ENCODE measurements at places on chromosomes 1 and 21.

GRCh38 chr21:40445349-40445921 is 401.5 kb downstream of the DSCAM start:
- DNase-seq = no peak

DNA sequence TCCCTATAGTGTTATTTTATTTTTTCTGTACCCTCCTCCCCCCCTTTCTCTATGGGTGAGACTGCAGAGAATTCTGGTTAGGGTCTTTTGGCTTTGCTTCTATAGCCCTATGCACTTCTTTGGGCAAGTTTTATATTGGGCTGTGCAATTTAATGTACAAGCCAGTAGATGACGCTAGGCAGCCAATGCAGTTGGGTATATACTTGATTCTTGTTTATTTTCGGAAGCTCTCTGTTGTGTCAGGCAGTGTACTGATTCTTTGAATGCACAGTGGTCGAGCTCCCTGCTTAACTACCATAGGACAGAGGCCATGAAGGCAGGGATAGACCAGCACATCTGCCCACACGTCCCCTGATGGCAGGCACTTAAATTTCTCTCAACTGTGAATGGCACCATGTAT is 34.1 kb upstream of the GPR52 start:
- DNase-seq = no peak

GRCh38 chr1:240652549-240652948 is 40.6 kb upstream of the GREM2 start:
- peak; percentile 8 for DNase-seq

- DNase-seq = no peak
Observed at GRCh38 chr1:184143449-184143848, 91.9 kb downstream of the TSEN15 start.

- no peak for DNase-seq
Observed at GRCh38 chr1:171127099-171127498, 36.4 kb downstream of the FMO3 start.

- no peak for DNase-seq
Observed at GRCh38 chr1:51314974-51315373, 15.4 kb downstream of the TTC39A start.

DNA sequence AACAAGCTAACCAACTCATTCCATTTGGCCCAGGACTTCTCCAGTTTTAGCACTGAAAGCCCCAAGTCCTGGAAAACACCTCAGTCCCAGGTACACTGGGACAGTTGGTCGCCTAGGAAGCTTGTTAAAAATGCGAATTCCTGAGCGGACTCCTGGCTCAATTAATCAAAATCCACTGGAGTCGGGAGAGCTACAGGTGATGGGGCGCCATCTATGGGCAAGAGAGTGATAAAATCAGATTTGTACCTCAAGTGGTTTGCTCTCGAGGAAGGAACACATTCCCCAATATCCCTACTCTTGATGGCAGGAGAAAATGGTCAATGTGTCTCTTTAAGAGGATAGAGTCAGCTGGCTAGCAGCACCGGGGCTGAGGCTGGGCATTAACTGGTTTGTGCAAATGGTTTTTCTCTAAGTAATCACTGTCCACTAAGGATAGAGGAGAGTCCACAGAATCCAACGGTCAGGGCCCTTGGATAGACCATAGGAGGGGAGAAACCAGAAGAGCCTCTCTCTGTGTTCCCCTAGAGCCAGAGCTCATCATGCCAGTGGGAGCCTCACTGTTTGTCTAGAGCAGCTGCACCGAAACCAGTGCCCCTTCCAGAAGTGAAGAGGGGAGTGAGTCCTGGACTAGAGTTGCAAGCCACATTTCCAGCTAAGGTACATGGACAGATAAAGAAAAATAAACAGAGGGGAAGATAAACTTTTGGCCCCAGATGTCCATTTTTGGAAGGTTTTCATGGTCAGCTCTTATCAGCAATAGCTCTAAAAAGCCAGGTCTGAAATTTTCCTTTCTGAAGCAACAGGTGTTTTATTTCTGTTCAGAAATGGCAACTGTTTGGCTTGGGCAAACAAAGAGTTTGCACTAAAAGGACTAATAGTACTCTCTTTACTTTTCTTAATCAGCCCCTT is 148.5 kb downstream of the TENT5C start:
- DNase-seq = peak; percentile 67

GRCh38 chr1:247400685-247401084 is 15.3 kb upstream of the NLRP3 start:
- no peak for DNase-seq

DNA sequence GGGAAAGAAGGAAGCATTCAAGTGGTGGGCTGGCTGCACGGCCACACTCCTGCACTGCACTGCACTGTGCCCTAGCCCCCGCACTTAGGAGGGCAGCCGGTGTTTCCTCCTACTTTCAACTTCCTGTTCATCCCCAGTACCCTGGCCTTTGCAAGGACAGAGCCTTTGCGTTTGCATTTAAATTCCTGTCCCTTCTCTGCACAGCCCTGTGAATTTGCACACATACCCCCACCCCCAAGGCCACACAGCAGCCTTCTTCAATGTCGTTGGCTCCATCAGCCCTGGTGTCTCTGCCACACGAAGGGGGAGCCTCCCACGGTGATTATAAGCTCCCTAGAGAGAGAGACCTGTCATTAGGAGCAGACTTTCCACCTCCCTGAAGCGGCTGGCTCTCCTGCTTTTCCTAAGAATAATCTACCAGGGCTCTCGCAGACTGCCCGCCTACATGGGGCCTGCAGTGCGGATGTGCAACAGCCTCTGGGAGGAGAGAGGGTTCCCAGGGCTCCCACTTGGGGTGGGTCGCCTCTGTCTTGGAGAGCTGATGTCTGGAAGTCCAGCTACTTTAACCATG is 13.2 kb upstream of the SLC45A3 start:
- no peak for DNase-seq

GRCh38 chr1:29974316-29974724 is 738.0 kb downstream of the PTPRU start:
- no peak for DNase-seq

GRCh38 chr1:229470406-229471043 is 36.6 kb upstream of the ACTA1 start:
- DNase-seq = no peak

DNA sequence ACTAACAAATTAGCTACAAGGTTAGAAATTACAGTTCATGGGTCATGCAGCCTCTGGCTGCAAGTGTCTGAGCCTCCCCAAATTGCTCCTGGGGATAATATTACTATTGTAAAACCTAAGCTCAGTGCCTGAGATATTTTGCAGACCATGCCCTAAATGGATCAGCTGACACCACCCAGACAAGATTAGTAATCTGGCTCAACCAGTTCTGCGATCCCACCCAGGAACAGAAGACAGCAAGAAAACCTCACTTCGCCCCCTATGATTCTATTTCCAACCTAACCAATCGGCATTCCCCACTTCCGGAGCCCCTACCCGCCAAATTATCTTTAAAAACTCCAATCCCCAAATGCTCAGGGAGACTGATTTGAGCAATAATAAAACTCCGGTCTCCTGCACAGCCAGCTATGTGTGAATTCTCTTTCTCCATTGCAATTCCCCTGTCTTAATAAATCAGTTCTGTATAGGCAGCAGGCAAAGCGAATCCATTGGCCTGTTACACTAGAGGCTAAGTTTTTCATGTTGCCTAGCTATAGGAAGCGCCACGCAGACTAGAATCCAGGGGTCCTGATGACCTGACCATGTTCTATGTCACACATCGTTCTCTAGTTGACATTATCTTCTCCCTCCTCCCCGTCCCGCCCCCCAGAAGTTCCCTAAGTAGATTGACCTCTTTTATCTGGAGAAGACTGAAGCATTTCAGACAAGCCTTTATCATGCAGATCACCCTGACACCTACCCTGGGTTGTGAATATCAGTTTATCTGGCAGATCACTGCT is 22.4 kb upstream of the ZFYVE9 start:
- no peak for DNase-seq

DNA sequence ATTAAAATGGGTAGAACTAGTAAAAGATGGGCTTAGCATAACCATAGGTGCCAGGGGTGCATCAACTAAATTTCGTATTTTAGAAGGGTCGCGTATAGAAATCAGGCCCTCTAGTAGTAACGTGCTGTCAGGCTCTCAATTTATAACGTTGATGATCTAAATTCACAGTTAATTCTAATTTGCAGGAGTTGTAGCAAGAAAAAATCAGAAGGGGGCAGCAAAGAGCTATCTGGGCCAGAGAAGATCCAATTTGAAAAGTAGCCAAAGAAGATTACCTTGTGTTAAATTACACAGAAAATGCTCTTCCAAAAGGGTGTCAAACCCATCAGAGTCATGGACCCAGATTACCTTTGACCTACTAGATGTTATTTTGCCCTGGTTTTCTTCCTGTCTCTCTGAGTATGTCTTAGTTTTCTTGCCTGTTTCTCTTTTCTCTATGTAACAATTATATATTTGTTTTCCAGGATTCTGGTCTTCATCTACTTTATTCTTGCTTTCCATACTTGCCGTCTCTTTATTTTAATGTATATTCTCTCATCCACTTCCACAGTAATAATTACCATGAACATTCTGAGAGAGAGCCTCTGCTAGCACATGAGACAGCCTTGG is 1030.9 kb downstream of the AMY1C start:
- DNase-seq = peak; percentile 23

DNA sequence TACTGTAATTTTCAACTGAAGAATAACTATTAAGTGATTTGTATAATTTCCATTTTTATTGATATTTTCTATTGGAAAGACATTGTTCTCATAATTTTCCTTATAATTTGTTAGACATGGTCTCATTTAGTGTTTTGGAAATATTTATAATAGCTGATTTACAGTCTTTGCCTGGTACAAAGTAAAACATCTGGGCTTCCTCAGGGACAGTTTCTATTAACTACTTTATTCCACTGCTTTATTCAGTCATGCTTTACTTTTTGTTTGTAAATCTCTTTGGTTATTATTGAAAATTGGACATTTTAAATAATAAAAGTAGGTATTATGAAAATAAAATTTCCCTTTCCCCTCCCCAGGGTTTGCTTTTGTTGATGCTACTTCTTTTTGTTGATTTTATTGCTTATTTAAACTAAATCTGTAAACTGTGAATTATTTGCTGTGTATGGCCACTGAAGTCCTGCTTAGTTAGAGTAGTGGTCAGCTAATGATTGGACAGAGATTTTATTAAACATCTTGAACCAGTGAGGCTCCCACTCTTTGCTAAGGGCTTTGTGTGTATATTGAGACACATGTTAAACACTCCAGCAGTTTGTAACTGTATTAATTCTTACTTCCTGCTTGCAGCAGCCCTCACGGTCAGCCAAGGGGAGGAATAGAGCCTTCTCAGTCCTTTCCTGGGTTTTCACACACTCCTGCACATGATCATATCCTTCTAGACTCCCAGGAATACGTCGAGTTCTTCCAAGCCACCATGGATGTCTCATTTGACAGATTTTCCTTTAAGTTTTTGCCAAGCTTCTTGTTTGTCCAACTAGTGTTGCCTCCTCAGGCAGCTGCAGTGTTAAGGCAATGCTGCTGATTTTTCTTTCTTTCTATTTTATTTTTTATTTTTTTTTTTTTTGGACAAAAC is 994.6 kb upstream of the PRMT6 start:
- DNase-seq = no peak

DNA sequence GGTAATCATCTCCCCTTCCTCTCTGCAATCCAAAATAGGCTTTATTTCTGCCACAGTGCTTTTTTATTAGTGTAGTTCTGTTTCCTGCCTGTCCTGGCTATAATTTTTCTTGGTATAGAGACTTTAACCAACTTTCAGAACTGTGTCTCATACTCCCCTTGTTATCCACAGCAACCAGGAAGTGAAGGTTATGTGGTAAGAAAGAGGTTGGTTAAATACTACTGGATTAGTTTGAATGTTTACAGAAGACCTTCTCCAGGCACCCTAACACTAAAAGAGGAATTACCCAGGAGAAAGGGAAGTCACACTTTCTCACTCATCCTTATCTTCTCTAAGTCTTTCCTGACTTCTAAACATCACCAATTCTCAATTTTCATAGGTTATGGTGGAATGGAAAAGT is 17.8 kb upstream of the TNFSF4 start:
- DNase-seq = no peak

- no peak for DNase-seq
Observed at GRCh38 chr21:25428537-25428936, 178.7 kb downstream of the MRPL39 start.

GRCh38 chr1:16091296-16091695 is 17.8 kb upstream of the FAM131C start:
- no peak for DNase-seq

DNA sequence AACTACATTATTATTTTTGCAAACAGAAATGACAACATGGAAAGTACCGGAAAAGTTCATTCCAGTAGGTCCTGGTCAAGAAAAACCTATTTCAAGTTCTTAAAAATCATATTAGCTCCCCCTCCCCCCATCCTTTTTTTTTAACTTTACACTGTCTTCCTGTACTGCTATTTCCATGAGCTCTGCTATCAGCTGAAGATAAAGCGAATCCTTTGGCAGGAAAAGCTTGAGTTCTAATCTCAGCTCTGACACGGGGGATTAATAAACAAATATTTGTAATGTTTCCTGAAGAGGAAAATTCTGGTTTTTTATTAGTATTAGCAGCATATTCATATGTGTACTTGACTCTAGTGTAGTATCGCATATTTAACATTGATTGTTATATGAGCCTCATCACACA is 190.7 kb upstream of the ESRRG start:
- no peak for DNase-seq

GRCh38 chr1:8465013-8465412 is 147.1 kb downstream of the SLC45A1 start:
- no peak for DNase-seq

DNA sequence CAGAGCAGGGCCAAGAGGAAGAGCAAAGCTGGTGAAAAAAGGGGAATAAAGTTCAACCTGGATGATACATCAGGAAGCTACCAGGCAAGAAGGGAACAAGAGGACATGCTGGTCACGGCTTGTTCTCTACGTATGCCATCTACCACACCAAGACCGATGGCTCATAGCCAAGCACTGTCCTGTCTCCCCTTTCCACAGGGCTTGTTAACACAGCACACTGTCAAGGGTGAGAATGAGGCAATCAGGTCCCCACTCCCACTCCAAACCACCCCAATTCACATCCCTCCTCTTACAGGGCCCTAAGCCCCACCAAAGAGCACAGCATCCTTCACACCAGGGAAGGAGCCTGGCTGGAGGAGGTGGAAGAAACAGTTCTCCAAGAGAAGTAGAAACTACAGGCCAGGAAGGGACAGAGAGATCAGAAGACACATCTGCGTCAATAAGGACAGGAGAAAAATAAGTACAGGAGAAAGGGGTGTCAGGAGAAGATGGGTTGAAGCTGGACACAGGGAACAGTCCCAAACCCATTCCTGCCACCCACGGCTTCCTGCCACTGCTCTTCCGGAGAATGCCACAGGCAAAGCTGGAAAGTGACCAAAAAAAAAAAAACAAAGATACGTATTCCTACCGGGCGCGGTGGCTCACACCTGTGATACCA is 923 bp upstream of the SHC1 start:
- DNase-seq = no peak

- DNase-seq = no peak
Observed at GRCh38 chr21:36803051-36803645, 104.2 kb downstream of the SIM2 start.

DNA sequence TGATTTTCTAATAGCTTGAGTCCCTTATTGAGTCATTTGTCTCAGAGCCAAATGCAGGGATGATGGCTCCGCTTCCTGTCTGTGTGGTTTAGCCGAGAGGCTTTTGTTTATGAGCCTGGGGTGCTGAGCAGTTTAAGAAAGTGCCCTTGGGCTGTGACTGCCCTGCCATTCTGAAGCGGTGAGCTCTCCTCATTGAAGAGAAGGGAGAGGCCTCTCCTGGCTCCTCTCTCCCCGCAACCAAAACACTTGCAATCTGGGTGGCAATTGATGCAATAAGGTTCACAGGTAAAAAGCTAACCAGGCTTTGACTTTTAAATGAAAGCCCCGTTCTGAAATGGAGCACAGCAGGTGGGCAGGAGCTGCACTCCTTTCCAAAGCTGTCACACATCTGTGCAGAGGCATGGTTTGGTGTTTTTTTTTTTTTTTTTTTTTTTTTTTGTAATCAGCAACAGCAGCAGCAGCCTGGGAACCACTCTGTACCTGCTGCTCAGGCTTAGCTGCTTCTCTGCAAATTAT is 403.7 kb downstream of the SIPA1L2 start:
- no peak for DNase-seq
